GDM1 (cell line): ENCODE measurements at places on chromosomes 11 and 22.

DNA sequence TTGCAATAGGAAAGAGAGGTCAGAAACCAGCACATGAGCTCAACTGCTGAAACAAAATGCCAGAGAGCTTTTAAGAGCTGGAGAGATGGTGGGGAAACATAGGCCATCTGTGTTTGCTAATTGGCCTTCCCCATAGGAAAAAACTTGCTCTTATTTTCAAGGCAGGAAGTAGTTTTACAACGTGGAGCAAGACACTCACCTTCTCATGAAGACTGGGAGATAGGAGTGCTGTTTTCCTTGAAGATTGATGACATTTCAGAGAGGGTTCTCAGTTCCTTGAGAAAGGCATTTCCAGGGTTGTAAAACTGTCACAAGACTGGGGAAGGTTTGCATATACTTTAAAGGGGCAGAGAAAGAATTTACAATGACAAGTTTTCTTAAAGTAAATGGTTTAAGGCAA lies 586.3 kb upstream of the RAG2 start:
- no peak for DNase-seq

DNA sequence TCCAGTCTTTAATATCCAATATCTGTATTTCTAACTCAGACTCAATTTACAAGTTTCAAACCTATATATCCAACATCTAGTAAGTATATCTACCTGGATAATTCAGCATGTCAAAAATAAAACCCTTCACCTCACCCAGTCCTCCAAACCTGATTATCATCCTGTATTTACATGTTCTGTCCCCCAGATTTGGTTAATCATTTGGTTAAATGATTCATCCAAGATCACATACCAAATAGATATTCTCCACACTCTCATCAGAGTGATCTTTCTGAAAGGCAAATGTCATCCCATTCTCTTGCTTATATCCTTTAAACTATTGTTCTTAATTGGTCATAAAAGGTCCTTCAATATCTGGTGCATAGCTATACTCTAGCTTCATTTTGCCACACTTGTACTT lies 199.0 kb downstream of the SOX6 start:
- no peak for DNase-seq

GRCh38 chr11:76708972-76709660 lies 38.6 kb upstream of the LRRC32 start:
- DNase-seq = no peak

DNA sequence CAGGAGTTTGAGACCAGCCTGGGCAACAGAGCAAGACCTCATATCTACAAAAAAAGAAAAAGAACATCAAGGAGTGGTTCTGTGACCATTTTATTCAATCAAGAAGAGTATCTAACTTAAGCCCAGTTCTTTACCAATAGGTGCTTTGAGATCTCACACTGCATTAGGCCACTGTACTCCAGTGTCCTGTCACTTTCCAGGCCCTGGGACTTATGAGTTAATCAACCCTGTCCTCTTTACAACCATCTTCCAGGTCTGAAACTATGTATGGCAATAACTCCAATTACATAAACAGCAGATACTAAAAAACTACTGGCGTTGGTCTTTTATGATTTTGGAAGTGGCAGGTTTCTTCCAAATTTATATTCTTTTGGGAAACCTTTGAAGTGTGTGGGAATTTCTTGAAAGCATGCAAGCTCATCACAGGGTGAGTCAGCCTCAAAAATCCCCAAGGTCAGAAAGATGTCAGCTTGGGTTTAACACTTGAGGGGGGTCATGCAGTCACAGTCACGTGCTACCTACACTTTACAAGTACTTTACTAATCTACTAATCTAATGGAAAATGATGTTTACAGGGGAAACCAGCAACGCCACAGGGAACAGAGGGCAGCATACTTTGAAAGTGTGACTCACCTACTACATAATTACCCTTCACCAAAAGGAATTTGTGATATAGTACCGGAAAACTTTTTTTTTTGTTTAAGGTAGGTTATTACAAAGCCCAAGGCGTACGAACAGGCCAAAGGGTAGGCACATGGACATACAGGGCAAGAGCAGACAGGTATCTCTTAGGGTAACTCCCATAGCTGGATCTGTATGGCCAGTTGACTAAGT lies 15.6 kb downstream of the PISD start:
- DNase-seq = no peak

GRCh38 chr11:96338910-96339705 lies 3.9 kb downstream of the MAML2 start:
- peak; percentile 69 for DNase-seq

DNA sequence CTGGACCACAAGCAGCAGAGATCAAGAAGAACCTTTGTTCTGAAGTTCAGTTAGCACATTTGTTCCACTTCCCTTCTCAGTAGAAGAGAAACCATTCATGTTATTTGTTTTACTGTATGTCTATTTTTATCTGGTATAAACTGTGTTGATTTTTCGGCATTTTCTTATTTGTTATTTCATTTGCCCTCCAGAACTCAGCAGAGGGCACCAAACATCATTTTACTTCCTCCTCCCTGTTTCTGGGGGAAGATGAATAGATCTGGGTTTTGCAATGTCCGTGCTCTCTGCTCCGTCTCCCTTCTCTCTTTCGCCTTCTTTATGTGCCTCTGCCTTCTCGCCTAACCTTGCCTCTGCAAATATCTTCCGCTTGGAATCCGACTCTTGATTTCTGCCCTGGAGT lies 366.9 kb downstream of the NTM start:
- DNase-seq = no peak

GRCh38 chr11:27718346-27718862 lies 18.1 kb upstream of the BDNF start:
- DNase-seq = no peak

DNA sequence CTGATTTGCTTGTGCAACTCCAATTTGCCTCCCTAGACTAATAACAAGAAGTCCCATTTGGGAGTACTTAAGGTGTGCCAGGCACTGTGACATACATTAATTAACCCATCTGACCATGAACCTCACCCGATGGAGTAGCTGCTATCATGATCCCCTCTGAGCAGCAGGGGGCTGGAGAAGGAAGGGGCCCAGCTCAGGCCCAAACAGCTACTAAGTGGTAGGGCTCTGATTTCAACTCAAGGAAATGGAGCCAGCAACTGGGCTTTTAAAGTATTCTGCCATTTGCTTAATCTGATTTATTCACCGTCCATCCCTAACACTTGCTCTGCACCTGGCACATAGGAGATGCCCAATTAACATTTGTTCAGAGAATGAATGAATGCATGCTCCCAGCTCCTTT lies 1.2 kb downstream of the CRYBB1 start:
- no peak for DNase-seq

- no peak for DNase-seq
Observed at GRCh38 chr11:16818284-16818683, 79.8 kb downstream of the C11orf58 start.

DNA sequence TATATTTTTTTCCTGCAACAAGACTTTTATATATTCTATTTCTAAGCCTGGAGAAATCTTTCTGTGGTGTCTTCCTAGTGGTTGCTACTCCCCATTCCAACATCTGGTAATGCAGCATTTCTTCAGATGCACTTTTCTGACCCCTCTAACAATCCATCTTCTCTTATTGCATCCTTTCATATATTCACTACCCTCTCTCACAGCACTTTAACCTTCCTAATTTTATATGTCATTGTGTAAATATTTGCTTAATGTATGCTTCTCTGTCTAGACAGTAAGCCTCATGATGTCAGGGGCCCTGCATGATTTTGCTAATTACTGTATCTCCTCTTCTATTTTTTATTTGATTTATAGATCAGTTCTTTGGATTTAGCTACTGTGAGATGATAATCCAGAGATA lies 701.6 kb downstream of the KCNA4 start:
- DNase-seq = no peak

GRCh38 chr22:42937164-42937843 lies 77.6 kb downstream of the PACSIN2 start:
- peak; percentile 68 for DNase-seq

DNA sequence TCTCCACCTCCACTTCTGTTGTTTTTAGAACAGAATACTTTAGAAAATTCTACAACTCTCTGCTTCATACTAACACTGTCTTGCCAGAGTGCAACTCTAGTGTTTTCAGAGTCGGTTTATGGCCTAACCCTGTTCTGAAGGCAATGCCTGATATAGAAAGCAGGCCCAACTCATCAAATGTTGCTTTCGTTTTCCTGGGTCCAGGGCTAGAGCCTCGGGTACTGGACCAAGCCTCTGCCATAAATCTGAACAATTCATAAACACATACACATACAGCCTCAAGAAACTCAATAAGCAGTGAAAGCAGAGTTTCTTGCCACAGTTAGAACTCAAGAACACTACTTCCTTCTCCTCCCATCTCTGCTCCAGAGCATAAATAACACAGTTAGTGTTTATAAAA lies 9.8 kb downstream of the TMEM218 start:
- no peak for DNase-seq

- DNase-seq = no peak
Observed at GRCh38 chr11:23179609-23180008, 319.3 kb upstream of the CCDC179 start.

GRCh38 chr11:120097721-120098385 lies 40.1 kb downstream of the TRIM29 start:
- no peak for DNase-seq

GRCh38 chr11:119752946-119753345 lies 23.9 kb upstream of the NECTIN1 start:
- DNase-seq = no peak

DNA sequence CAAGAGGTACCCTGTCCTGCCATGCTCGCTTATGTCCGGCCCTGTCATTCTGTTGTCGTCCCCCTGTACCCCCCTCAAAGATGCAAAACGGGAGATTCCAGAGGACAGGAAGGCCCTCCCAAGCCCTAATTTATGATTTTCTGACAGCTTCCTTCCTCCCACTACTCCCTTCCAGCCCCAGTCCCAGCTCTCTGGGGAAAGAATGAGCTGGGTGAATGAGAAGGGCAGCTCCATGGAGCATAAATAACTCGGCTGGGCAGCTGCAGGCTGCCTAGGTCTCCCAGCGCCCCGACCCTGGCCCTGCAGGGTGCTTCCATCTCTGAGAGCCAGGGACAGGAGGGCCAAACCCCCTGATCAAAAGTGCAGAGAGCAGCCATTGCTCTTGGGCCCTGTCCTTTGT lies 3.9 kb upstream of the EMID1 start:
- no peak for DNase-seq

DNA sequence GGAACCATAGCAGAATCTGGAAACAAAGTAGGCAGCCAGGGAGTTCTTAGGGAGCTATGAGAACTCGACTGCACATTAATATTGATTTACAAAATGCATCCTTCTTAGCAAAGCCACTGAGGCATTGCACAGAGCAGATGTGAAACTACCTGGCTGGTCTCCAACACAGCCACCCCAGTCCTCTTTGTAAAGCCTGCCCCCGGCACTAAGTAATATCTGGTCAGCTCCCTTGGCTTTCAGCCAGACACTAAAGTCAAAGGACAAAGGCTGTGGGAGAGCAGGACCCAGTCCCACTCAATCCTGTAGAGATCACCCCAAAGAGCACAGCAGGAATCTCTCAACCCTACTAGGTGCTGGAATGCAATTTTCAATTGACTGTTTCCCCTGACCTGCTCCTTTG lies 12.8 kb downstream of the XRRA1 start:
- no peak for DNase-seq

DNA sequence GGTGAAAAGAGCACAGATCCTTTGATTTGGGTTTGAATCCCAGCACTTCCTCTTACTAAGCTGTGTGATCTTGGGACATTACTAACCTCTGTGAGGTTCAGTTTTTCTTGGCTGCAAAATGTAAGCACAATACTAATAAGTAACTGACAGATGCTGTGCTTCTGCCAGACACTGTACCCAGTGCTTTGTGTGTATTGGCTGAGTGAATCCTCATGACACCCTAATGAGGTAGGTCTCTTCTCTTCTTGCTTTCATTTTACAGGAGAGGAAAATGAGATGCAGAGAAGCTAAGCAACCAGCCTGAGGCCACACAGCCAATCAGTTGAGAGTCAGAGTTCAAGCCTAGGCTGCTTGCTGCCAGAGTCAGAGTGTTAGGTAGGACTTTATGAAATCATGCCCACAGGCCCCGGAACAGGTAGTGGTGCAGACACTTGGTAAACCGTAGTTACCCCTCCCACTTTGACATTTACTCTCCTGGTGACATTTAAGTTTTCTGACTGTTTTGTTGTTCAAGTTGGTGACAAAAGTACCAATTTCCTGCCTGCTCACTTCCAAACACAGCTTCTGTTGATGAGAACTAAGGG lies 21.2 kb downstream of the PTPRJ start:
- no peak for DNase-seq

DNA sequence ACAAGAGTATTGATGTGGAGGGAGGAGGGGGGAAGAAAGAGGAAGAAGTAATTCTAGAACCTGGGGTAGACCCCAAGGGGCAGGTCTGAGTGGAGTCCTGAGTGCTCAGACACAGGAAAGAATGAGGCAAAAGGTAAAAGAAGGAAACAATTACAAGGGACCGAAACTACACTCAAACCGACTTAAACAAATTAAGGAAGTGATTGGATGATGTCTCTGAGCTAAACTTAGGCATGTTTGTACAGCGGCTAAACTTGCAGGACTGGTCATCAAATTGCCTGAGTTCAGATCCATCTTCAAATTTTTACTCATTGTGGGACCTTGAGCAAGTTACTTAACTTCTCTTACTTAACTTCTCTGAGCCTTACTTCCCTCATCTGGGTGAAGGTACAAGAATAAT lies 86.3 kb upstream of the LRRC55 start:
- DNase-seq = no peak

DNA sequence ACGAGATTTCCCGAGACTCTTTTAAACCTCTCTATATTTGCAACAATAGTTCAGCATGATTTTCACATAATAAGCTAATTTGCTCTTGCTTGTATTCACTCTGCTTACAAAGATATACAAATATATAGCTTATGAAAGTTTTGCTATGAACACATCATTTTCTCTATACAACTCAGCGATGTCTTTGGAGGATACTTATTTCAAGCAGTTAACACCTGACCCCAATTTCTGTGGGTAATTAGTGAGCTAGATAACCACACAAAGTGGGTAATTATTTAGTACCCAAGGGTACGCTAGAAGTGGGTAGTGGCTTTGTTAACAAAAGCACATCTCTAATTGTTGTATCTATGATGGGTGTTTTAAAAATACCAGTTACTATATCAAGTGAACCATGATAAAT lies 12.3 kb downstream of the BLID start:
- DNase-seq = no peak

DNA sequence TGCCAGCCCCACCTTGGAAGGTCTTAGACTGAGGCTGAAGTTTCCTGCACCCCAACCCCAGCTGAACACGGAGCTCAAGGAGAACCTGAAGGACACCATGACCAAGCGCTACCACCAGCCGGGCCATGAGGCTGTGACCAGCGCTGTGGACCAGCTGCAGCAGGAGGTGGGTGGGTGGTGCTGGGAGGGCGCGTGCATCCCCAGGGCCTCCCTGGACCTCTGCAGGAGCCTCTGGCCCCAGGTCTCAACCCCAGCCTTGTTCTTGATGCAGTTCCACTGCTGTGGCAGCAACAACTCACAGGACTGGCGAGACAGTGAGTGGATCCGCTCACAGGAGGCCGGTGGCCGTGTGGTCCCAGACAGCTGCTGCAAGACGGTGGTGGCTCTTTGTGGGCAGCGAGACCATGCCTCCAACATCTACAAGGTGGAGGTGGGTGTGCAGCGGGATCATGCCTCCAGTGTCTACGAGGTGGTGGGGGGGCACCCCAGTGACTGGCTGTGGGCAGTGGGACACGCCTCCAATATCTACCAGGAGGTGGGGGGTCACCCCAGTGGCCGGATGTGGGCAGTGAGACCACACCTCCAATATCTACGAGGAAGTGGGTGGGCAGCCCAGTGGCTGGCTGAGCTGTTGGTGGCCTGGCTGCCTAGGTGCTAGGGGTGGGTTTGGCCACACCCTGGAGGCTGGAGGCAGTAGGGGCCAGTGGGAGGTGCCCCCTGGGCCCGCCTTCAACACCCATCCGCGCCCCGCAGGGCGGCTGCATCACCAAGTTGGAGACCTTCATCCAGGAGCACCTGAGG lies 4.6 kb downstream of the CD151 start:
- DNase-seq = no peak
